ENCODE measurements at places on chromosomes 2 and 18.

GRCh38 chr2:138221358-138221757 is 257.1 kb downstream of the HNMT start:
- DNase-seq, result no peak

DNA sequence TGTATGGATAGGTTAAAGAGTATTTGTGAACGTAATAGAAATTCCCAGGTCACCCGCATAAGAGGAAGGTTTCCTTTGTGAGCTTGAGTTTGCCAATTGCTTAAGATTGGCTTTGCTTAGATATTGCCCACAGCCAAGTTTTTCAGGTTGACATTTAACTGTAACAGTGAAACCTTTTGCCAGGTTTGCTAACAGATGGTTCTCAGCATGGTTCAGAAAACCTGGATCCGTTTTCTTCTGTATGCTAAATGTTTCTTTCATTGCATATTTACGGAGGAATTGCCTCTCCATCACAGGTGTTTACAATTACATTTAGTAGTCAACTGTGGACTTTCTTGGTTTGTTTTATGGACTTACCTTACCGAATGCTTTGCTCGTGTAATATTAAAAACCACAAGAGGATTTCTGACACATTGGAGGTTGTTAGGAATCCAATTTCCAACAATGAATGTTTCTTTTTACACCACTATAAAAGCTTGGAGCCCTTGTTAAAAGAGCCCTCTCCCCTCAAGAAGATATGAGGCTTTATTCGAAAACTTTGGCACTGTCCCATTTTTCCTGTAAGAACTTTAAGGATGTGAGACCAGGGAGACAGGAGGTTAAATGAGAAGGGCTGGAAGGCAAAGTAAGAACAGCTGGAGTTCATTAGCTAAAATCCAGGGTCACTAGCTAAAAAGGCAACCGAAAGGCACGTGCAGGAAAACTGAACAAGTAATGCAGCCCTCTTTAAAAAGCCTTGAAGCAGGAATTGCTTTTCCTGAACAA is 7.8 kb downstream of the CDK15 start:
- no peak for DNase-seq

GRCh38 chr2:135245071-135245470 is 193.0 kb downstream of the RAB3GAP1 start:
- DNase-seq, result no peak

- DNase-seq, result no peak
These were observed 132.8 kb upstream of the SATB2 start for GRCh38 chr2:199590321-199591203.

DNA sequence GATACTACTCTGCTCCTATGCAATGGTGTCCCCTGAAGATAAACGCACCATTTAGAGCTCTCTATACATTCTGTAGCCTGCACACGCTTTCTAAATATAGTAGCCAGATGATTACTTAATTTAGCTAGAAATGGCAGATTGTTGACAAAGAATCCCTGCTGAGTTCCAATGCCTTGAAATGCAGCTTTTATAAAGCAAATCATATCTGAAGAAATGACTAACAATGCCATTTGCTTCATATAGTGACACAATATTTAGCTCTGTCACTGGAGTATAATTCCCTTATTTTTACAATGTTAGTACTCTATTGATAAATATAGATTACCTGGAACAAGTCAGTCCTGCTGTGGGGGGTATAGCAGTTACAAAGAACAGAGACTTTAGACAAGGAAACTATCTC is 166.2 kb downstream of the CDCA7 start:
- DNase-seq, result no peak

GRCh38 chr2:118250463-118250862 is 162.2 kb downstream of the INSIG2 start:
- DNase-seq, result no peak

GRCh38 chr18:75066021-75066880 is 142.7 kb downstream of the PTGR3 start:
- no peak for DNase-seq

GRCh38 chr18:38115201-38115600 is 549.6 kb upstream of the CELF4 start:
- no peak for DNase-seq

GRCh38 chr2:8243748-8244400 is 438.0 kb upstream of the ID2 start:
- no peak for DNase-seq

Measured in GF-D8 (cell line).